Occipital lobe (tissue), 3 donors: ENCODE measurements at places on chromosomes 5 and 9.

DNA sequence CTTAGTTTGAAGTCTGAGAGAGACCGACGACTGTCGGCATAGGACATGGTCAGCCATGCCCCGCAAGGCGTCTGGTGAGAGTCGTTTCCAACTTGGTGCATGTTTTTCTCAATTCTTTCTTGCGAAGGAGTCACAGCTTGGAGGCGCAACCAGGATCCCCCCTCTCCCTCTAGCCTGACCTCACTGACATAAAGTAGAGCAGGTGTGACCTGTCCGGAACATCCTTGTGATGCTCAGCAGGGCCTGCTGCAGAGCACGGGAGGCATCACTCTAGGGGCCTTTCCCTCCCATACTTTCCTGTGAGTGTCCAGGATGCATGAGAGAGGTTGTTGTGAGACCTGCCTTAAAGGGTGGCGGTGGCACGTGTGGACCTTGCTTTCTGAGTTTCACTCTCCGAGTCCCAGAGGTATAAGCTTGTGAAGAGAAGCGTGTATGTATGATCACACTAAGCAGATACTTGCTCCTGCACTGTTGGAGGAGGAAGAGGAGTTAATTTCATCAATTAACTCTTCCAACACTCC lies 5.0 kb downstream of the TENT4A start:
- DNase-seq = no peak

GRCh38 chr5:176875783-176876505 lies 23.2 kb downstream of the HK3 start:
- DNase-seq = no peak

DNA sequence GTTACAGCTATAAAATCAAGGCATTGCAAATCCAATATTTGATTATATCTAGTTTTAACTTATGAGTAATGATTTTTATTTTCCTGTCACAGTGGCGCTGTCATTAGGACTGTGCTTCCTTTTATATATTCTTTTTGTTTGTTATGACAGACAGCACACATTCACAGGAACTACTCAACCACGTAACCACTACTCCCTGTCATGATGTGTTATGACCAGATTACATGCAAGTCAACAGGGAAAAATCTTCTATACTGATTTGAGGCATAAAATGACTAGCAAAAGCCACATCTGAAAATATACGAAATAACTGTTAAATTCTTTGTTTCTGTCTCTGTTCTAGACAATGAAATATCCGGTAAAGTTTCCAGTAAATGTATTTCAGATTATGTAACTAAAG lies 25.4 kb downstream of the SREK1 start:
- DNase-seq = no peak

DNA sequence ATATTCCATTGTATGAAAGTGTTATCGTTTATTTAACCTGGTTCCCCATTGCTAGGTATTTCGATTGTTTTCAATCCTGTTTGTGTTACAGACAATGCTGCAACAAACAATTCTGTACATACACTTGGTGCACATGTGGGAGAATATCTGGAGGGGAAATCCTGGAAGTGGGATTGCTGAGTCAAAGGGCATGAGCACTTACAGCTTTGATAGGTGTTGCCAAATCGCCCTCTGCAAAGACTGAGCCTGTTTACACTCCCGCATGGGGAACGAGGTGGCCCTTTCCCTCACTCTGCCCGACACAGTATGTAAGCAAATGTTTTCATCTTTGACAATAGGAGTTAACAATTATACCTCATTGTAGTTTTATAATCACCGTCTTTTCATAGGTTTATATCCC lies 66.2 kb downstream of the PDE6A start:
- DNase-seq = no peak

GRCh38 chr9:117204971-117205370 lies 209.9 kb downstream of the ASTN2 start:
- no peak for DNase-seq

DNA sequence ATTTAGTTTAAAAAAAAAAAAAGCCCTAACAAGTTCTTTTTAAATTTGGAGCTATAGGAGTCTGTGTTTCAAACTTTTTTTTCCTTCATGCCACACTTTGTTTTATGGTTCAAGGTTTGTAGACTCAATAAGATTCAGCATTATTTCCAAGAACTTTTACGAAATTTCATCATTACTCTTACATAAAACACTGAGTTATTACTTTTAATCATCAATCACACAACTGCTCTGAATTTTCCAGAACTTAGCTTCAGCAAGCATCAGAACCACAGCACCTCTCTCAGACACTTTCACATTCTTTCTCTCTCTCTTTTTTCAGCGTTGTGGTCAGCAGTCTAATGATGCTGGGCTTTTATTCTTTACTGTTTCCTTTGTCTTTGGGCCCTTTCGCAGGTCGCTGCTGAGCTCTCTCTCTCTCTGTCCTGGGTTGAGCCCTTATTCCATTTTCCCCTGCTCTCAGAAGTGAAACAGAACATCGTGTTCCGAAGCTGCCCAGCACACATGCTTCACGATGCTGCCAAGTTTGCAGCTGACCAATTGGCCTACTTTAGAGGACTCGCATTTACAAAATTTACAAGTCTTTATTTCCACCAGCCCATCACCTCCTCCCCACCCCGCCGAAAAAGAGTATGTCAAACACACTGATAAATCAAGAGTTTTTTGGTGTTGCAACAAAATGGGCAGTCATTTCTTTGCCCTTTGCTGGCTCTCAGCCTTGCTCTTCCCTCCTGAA lies 44.6 kb upstream of the PIK3R1 start:
- DNase-seq = peak; percentile 58

DNA sequence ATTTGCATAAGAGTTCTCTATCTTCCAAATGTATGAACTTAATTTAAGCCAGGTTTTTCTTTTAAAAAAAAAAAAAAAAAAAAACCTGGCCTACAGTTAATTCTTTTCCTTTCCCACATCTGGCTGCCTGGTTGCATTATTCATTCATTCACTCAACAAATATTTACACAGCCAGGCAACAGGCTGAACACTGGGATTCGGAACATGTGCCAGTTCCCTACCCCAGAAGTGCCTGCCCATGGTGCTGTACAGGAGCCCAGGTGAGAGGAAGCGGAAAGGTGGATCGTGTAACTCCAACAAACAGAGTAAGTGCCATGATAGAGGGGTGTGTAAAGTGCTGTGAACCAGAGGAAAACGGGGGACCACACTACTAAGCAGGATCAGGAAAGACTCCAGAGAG lies 93.6 kb downstream of the CDK5RAP2 start:
- DNase-seq = no peak

- DNase-seq = no peak
Measured at GRCh38 chr9:110224583-110224982, 16.6 kb upstream of the C9orf152 start.

- DNase-seq = no peak
Measured at GRCh38 chr5:78538240-78538850, 110.2 kb downstream of the LHFPL2 start.

DNA sequence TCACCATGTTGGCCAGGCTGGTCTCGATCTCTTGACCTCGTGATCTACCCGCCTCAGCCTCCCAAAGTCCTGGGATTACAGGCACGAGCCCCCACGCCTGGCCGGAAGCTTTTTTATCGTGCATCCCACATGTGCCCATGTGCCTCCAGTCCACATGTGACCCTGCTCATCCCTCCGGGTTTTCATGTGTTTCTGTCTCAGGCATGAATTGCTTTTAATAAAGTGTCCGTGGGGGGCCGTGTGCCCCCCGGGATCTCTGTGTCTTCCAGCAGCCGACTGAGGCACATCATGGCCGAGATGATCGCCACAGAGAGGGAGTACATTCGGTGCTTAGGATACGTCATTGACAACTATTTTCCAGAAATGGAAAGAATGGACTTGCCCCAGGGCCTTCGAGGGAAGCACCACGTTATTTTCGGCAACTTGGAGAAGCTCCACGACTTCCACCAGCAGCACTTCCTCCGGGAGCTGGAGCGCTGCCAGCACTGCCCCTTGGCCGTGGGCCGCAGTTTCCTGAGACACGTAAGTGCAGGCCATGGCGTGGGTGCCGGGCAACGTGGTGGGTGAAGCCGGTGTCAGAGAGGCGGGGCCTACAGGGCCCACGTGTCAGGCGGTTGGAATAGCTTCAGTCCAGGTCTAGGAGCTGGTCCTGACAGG lies 22.1 kb upstream of the LRRC14B start:
- DNase-seq = no peak

DNA sequence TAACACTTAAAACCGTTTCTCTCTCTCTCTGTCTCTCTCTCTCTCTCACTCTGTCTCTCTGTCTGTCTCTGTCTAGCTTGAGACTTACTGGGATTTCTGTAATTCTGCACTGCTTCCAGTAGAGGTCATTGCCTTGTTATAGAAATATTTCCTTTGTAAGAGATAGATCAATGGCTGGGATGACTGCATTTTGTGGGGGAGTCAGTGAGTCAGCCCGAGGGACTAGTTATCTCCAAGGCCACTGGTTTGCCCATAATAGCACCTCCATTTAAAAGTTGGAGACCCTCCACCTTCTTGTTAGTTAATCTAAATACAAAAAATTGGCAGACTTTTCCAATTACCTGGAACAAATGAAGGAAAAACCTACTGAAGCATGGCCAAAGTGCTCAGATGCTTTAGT lies 547.2 kb downstream of the LRRC70 start:
- DNase-seq = no peak

GRCh38 chr5:157544623-157544989 lies 31.0 kb downstream of the ADAM19 start:
- no peak for DNase-seq

- DNase-seq = no peak
Measured at GRCh38 chr5:175896301-175897040, 25.1 kb downstream of the CPLX2 start.

DNA sequence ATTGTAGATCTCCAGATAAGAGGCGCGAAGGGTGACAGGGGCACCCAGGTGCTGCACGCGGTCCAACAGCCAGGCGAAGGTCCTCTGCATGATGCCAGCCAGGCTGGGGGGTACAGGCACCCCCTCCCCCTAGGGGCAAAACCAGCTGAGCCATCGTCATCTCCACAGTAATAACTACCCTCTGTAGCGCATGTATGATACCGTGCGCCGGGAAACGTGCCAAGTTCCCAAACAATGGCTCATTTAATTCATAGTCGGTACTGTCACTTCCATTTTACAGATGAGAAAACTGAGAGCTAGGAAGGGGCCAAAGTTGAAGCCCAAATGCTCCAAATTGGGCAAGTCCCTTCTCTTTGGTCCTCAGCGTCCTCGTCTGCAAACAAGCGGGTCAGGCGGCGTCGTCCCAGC lies 1.5 kb downstream of the KIF12 start:
- DNase-seq = no peak

DNA sequence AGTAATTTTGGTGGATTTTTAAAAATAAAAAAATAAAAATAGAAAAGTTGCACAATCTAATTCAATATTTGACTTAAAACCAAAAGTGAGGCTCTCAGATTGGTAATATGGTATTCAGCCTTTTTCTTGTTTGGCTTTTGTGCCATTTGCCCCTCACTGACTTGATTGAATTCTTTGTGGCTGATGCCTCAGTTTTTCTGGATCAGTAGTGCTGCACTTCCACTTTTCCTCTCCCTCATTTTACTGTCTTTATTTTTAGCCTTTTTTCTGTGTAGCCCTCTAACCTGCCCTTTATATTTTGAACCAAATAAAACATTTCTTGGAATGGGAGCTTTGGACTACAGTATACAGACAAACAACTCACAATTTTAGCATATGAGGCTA lies 3.8 kb upstream of the MSMP start:
- DNase-seq = no peak

DNA sequence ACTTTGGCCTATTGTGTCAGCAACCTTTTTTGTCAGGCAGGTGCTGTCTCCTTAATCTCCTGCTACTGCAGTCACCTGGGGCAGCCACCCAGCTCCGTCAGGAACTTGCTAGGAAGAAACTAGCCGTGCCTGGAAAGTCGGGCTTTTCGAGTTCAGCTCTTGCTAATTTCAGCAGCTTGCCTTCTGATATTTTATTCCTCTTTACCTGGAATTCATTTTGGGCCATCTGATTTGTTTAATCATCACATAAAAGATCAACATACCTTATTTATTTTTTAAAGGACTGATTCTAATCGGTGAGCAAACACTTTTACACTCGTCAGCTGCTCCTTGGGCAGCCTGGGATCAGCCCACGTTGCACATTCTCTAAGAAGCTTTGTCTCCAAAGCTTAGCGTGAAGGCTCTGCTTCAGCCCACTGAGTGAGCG lies 42.2 kb downstream of the PRLR start:
- DNase-seq = no peak
